ENCODE measurements at places on chromosomes 2 and 18. TPM values are rescaled to one million over a fixed set of nuclear protein-coding genes. Genes with fewer than 3 reads are reported as not detected.

ADAM23 gene
- total RNA-seq = 24.3 TPM

LRATD1 gene
- 2.3 TPM for total RNA-seq

CNGA3 gene
- not detected for total RNA-seq

- DNase-seq = no peak
These were observed 16.7 kb downstream of the ARHGEF4 start for GRCh38 chr2:130853391-130853790.

KCNG2 gene
- 0.34 TPM for total RNA-seq

DNA sequence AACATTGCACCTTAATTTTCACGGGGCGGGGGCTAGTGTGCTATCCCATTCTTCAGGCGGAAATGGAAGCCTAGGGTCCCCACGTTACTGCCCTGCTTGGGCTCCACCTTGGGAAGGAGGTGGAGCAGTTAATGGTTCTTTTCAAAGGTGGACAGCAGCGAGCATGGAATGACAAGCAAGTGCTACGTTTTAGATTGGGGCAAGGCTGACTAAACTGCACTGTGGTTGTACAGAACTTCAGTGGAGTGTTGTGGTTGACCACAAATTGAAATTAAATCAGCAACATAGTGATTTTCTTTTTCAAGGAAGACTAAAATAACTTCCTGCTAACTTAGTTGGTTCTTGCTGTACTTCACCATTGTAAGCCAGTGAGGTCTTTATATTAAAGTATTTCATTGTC, 47.0 kb downstream of the CHRNA1 start:
- DNase-seq = no peak

GKN2 gene
- not detected for total RNA-seq

POMC gene
- total RNA-seq = 4.4 TPM

DNA sequence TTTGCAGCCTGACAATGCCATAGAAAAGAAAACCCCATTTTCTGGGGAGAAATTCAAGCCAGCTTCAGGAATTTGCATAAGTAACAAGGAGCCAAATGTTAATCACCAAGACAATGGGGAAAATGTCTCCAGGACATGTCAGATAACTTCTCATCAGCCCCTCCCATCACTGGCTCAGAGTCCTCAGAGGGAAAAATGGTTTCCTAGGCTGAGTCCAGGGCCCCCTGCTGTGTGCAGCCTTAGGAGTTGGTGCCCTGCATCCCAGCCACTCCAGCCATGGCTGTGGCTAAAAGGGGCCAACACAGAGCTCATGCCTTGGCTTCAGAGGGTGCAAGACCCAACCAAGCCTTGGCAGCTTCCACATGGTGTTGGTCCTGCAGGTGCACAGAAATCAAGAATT, 63.7 kb upstream of the FANCL start:
- peak; percentile 14 for DNase-seq

DNA sequence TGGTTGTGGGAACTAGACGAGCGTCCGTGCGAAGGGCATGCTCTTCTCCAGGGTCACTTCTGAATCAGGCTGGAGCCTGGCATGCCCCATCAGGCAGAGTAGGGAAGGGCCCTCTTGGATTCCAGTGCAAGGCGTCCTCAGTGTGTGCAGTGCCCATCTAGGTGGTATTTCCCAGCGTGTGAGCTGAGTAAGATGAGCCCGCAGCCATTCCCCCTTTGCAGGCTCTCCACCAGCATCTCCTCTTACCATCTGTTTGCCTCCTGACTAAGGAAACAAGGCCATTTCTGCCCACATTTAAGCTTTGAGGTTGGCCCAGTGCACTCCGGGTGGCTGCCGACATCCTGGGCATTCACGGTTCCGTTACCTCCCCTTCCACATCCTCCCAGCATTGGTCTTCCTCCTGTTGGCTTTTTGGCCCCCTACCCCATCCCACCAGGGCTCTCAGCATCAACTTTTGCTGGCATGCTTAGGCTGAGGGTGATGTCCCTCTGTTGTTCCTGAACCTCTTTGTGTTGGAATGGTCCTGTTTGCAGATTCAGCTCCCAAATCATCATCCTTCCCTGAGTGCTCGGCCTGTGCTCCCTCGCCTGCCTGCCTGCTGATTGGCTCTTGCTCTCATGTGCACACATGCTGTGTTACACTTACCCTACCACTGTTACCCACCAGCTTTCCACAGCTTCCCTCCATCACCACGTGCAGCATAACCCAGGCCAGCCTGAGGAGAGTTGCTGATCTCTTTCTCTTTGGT, 11.8 kb downstream of the CEP68 start:
- no peak for DNase-seq

GRCh38 chr18:28786926-28787325, 610.0 kb upstream of the CDH2 start:
- DNase-seq = no peak

DNA sequence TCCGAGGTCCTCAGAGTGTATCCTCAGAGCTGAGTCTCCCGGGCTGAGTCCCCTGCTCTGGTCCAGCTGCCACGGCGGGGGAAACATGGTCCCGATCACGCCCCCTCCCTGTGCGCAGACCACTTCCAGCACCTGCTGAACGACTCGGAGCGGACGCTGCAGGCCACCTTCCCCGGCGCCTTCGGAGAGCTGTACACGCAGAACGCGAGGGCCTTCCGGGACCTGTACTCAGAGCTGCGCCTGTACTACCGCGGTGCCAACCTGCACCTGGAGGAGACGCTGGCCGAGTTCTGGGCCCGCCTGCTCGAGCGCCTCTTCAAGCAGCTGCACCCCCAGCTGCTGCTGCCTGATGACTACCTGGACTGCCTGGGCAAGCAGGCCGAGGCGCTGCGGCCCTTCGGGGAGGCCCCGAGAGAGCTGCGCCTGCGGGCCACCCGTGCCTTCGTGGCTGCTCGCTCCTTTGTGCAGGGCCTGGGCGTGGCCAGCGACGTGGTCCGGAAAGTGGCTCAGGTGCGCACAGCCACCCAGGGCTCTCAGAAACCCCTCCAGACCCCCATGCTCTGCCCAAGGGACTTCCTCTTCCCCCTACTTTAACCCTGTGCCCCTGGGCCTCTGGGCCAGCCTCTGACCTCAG, 26.7 kb downstream of the GPC1 start:
- peak; percentile 7 for DNase-seq

DNA sequence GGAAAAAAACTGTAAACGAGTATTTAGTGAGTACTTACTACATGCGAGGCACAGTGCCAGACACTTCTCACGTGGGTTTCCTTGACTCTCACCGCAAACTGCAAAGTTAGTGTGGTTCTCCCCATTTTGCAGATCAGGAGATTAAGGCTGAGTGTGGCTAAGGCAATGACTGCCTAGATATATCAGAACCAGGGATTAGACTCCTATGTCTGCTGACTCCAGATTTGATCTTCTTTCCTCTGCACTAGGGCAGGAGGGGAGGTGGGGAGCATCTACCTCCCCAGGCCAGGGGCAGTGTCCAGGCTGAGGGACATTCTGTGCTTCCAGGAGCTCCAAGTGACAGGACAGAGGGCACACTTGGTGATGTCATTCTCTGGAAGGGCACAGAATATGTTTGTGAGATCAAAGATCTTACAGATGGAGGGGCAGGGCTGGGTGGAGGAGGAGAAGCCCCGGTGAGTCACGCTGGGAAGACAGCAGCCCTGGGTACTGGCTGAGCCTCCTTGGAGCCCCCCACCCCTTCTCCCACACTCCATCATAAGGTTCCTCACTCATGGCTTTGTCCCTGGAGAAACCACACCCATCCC, 92.4 kb downstream of the RHOB start:
- DNase-seq = no peak

- DNase-seq = no peak
These were observed 71.0 kb upstream of the ITM2C start for GRCh38 chr2:230793572-230794359.

DNA sequence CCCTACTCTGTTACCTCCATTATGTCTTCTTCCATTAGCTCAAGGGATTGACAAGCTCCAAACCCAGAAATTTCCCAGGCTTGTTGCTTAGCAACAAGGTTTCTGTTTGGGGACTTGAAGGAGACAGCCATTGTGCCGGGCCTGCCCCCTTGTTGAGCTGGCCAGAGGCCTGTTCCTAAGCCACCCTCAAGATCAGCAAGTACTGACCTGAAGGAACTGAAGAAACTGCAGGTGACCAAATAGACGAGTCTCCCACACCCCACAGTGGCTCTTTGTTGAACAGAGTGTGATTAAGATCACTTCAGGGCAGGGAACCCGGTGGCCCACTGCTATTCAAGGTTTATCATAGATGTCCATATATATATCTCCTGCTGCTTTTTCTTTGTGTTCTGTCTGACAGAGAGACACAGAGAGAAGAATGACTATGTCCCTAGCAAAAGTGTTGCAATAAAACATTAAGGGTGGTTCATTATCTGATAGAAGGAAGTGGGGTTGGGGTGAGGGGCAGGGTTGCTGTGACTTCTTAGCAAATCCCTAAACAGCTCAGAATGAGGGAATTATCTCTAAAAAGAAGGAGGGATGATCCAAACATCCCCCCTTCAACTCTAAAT, 69.2 kb downstream of the RNF144A start:
- DNase-seq = no peak

DNA sequence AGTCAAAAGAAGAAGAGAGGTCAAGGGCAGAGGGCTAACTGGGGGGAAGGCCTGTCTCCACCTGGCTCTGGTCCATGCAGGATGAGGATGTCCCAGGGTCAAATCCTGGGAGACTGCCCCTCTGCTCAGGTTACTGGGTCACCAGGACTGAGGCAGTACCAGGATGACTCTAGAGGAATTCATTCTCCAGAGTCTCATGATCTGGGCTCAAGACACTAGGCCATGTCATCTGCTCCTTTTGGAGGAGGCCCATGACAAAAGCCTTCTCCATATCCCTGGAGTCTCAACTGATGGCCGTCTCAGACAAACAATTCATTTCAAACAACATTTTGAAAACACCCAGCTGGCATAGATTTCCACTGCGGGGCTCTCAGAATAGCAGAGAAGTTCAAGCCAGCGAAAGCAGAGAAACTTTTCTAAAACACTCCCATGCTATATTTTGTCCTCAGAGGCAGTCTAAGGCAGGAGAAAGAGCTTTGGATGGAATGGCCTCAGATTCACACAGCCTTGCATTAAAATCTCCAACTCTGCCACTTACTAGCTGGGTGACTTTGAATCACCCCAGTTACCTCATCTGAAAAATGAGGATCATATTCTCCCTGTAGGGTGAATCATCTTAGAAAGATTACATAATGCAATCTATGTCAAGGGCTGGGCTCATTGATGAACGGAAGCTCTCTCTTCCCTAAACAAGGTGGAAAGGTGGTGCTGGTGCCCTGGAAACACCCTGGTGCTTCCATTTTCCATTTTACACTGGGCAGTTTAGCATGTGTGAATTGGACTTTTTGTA, 48.8 kb upstream of the LCLAT1 start:
- DNase-seq = no peak

GRCh38 chr2:39730685-39731302, 48.3 kb downstream of the THUMPD2 start:
- no peak for DNase-seq

DNA sequence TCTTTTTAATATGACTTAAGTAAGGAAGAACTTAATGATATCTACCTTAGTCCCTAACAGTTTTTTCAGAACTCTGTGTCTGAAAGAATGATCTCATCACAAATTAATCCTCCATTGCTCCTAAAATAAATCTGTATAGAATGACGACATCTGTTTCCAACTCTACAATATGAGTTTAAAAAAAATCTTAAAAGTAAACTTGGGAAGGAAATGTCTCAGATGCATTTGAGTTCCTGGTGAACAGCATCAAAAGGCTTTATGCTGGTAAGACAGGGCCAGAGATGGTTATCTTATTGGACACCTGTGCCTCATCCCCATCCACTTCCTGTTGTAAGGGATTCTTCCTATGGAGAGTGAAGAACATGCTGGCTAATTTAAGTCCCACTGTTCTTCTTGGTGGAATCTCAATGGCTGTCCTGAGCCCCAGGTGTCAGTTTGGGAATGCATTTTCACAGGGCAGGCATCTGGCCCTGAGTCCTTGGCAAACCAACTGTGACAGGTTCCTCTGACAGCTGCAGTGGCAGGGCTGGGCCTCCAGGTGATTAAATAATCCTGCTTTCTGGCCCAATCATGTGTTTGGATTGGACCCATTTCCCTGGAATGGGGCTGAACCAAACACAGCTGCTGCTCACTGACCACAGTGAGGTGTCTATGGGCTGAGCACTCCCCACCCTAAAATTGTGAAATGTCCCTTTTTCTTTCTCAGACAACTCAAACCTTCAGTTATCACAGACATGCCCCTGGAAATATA, 12.9 kb upstream of the NCKAP5 start:
- DNase-seq = peak; percentile 23

GRCh38 chr2:48227617-48228344, 302.2 kb upstream of the STON1 start:
- DNase-seq = no peak

CD8A gene
- 0.44 TPM for total RNA-seq

- DNase-seq = no peak
These were observed 286.9 kb downstream of the MEIS1 start for GRCh38 chr2:66721776-66722175.

DNA sequence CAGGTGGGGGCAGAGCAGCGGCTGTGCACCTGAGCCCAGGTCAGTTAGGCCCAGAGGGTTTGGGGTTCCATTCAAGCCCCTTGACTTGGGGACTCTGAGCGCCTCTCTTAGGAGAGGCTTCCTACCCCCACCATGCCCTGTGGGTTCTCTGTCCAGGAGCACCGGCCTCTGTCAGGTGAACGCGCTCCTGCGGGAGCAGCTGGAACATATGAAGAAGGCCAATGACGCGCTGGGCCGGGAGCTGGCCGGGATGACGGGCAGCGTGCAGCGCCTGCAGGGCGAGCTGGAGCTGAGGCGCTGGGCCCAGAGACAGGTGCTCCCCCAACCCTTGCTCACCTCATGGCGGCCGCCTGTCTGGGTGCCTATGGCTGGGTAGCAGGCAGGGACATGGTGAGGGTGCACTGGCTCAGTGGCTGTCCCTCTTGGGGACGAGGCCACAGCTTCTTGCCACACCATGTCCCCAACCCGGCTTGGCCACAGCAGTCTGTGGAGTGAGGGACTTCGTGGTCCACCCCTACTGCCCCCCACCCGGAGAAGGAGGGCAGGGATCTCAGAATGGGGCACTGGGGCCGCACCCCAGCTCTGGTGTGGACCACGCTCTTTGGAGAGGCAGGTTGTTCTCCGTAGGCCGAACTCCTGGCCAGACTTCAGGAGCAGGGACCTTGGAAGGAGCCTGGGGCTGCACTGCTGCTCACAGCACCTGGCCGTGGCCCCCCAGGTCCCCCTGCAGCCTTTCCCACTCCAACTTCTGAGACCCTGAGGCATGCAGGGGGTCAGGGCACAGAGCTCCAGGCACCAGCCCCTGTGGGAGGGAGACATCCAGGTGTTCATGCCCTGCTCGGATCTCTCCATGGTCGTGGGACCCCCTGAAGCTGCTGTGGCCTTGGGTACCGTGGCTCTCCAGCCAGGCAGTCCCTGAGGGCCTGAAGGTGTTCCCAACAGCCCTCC, 19.7 kb downstream of the CROCC2 start:
- peak; percentile 11 for DNase-seq
